ENCODE measurements at places on chromosomes 16 and 17.

DNA sequence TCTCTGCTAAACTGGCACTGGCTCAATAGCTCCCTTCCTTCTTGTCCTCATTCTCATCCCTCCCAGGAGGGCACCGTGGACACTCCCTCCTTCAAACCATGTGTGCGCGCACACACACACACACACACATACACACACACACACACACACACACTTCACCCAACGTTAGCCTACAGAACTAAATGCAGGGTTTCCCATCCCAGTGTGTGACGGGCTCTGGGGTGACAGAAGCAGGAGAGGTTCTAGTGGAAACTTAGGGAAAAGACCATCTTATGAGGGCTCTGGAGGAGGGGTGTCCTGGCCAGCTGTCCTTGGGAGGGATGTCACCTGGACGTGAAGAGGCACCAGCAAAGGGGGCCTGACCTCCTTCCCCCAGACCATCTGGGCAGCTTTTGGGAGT is 19.7 kb downstream of the OSBPL7 start:
- DNase-seq: no peak

DNA sequence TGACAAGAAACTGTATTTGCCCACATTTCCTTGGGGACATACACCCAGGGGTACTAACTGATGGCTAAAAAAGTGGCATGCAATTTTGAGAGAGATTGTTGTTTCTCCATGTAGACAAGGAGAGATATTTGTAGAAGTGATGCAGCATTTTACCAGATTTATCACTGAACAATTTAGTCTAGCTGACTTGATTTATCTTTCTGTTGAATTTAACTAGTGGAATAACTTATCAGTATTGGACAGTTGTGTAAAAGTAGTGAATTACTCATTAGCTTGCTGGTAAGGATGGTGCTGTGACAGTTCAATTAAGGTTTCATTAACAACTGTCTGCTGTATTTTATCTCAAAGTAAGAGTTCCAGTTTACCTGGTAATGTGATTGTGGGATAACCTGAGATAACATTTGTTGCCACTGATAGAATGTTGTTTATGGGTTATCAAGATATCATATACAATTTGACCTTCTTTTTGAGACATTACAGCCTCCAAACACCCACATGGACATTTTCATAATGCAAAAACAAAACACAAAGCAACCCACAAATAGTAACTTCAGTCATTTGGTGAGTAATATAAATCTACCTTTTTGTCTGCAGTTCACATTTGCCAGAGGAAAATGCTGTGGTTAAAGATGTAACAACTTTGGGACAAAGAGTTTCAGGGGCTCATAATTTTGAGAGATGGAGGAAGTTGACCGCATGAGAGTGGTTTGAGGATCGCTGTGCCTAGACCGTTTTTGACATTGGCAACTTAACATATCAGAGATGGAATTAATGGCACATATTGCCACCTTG is 3.8 kb downstream of the NLK start:
- no peak for DNase-seq

- DNase-seq: no peak
Observed at GRCh38 chr17:75267411-75268232, 3.4 kb downstream of the MIF4GD start.

- DNase-seq: no peak
Observed at GRCh38 chr16:30669903-30670824, 11.9 kb downstream of the FBRS start.

- no peak for DNase-seq
Observed at GRCh38 chr16:2181952-2182351, 14.5 kb downstream of the CASKIN1 start.

DNA sequence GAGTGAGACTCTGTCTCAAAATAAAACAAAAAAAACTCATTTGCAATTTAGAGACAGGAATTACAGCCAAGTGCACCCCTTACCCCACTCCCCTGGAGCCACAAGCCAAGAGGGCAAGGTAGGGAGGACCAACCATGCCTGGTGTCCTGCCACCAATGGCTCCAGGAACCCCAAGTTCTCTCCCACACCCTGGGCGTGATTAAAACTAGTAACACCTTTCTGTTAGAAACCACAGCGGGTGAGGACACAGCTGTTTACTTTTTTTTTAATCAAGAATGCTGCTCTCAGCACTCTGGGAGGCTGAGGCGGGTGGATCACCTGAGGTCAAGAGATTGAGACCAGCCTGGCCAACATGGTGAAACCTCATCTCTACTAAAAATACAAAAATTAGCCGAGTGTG is 38.1 kb downstream of the ANKRD11 start:
- DNase-seq: no peak

DNA sequence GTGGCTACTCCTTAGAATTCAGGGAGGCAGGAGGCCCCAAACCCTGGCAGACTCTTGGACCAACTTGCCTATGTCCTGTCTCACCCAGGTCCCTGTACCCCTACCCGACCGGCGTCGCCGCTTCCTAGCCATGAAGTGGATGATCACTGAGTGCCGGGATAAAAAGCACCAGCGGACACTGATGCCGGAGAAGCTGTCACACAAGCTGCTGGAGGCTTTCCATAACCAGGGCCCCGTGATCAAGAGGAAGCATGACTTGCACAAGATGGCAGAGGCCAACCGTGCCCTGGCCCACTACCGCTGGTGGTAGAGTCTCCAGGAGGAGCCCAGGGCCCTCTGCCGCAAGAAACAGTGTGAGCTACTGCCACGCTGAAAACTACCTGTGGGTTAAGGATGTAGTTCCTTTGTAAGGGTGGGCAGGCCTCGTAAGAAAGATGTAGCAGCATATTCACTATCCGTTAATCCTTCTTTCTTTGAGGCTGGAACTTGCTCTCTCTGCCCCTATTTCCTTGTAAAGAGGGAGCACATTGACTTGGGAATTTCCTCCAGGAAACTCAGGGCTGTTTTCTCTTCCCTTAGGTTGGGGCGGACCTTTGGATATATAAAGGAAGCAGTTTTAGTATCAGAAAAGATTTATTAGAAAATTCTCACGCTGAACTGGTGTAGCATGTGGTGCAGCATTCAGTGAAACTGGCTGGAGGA is 4.1 kb downstream of the MRPS7 start:
- DNase-seq: no peak

GRCh38 chr17:43755389-43755875 is 3.2 kb downstream of the SOST start:
- no peak for DNase-seq

DNA sequence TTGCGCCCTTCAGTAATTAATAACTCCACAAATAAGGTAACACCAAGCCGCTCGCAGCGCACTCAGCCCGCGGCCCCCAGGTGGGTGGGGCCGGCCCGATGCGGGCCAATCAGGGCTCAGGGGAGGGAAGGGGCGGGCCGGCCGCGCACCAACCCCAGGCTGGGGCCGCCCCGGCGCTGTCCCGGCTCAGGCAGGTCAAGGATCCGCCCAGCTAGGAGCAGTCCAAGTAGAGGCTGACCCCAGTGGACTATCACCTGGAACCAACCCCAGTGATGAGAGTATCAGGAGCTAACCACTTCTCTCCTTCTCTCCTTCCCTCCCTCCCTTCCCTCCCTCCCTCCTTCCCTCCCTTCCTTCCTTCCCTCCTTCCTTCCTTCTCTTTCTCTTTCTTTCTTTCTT is 110.8 kb downstream of the C16orf78 start:
- no peak for DNase-seq

GRCh38 chr17:27968206-27968732 is 74.2 kb upstream of the NLK start:
- DNase-seq: no peak

GRCh38 chr16:80129791-80130190 is 411.0 kb upstream of the DYNLRB2 start:
- DNase-seq: no peak

GRCh38 chr17:9004132-9004960 is 17.0 kb upstream of the NTN1 start:
- DNase-seq: no peak

GRCh38 chr16:65547772-65548446 is 426.0 kb upstream of the CDH11 start:
- peak; percentile 98 for DNase-seq

DNA sequence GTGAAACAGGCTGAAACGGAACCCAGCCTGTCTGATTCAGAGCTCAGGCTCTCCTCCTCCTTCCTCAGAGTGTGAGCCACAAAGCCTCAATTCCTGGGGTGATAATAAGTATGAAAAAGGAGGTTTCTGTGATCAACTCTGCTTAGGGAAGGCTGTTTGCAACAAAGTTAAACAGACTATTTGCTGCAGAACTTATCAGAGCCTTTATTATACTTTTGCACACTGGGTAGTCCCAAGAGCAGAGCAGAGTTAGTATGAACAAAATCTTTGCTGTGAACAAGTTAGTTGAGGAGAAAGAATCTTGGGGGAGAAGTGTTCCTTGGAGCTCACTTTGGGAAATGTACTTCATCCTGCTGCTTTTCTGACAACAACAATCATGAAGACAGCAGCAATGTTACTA is 67.4 kb downstream of the MRM1 start:
- no peak for DNase-seq

DNA sequence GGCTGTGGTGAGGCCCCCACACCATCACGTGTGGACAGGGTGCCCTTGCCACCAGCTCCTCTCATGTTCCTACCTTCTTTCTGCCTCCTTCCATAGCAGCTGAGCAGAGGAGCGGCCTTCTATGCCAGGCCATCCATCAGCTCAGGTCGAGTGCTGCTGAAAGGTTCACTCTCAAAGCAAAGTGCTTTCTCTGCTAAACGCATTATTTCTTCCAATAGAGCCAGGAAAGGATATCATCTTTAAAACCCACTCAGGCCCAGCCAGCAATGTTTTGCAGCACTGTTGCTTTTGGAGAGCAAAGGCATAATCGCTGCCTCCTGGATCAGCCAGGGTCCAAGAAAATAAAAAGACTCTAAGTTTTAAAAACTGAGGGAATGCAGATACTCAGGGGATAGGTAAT is 54.9 kb upstream of the GPRC5B start:
- no peak for DNase-seq

DNA sequence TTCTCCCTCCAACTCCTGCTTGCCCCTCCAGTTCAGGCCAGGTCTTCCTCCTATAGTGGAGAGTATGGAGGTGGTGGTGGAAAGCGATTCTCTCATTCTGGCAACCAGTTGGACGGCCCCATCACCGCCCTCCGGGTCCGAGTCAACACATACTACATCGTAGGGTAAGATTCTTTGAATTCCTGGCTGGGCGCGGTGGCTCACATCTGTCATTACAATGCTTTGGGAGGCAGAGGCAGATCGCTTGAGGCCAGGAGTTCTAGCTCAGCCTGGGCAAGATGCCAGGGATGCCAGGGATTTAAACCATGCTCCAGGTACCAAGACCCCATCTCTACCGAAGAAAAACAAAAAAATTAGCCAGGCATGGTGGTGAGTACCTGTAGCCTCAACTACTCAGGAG is 1.4 kb downstream of the ZG16 start:
- DNase-seq: no peak

GRCh38 chr17:10117581-10118001 is 80.8 kb downstream of the GAS7 start:
- DNase-seq: peak; percentile 77

GRCh38 chr17:28379814-28380801 is 8.6 kb downstream of the SARM1 start:
- DNase-seq: peak; percentile 99

DNA sequence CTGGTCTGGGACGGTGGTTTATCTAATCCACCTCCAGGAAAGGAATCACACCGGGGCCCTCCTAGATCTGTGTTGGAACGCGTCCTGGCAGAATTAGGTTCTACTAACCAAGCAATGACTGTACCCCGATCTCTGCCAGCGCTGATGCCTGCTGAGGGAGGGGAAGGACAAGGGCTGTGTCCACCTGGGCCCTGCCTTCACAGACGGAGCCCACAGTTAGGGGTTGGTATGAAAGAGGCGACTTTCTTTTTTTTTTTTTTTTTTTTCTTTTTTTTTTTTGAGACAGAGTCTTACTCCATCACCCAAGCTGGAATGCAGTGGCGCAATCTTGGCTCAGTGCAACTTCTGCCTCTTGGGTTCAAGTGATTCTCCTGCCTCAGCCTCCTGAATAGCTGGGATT is 9.9 kb upstream of the KRT19 start:
- DNase-seq: peak; percentile 76

GRCh38 chr17:83186751-83187421 is 107.5 kb downstream of the METRNL start:
- no peak for DNase-seq

DNA sequence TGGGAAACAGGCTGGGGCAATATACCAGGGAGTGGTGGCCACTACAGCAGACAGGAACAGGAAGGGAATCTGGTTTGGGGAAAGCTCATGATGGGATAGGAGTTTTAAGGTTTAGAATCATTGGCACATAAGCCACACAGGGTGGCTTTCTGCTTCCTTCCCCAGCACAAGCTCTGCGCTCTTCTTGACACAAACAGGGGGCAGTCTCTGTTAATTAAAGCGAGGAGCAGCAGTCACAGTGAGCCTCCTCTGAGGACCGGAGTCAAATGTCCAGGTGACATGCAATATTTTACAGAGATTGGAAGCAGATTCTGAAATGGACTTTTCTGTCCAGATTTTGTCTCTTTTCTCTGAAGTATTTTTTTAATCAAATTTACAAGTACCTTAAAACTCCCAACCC is 2.8 kb upstream of the SHISA9 start:
- DNase-seq: no peak

- DNase-seq: no peak
Observed at GRCh38 chr16:10200637-10201586, 18.7 kb upstream of the GRIN2A start.

- DNase-seq: peak; percentile 65
Observed at GRCh38 chr17:7014995-7015958, 2.9 kb downstream of the RNASEK start.

- DNase-seq: peak; percentile 22
Observed at GRCh38 chr17:74211912-74212208, 1.5 kb upstream of the TTYH2 start.

GRCh38 chr17:51933647-51934046 is 224.9 kb downstream of the CA10 start:
- DNase-seq: no peak

- peak; percentile 63 for DNase-seq
Observed at GRCh38 chr16:2022723-2023091, 3.1 kb downstream of the NPW start.

DNA sequence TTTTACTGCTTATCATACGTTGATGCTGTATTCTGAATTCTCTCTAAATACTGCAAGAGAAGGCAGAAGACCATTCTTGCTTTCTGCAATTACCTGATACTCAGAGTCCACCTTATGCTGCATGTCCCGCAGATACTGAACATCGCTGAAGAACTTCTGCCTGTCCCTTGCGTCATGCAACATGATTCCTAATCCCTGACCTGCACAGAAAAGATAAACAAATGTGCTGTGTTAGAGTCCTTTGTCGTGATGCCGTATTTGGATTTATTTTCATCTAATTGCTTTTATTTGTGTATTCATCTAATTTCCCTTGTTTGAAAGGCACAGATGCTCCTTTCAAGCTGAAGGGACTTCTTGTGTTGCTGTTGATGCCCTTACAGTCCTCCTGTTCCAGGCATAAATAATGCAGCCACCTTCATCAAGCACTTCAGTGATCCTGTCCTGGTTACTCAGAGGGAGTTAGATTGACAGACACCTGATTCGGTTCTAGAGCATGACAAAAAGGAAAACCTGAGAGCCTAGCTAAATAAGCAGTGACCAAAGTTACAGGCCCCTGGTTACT is 6.5 kb downstream of the MARCHF10 start:
- DNase-seq: no peak

- DNase-seq: no peak
Observed at GRCh38 chr17:73203788-73204479, 11.1 kb downstream of the COG1 start.

GRCh38 chr17:45918241-45918745 is 23.9 kb downstream of the MAPT start:
- no peak for DNase-seq
